Right ventricle myocardium superior (tissue), 1 donor: ENCODE measurements at places on chromosomes 7 and 10. TPM values are rescaled to one million over a fixed set of nuclear protein-coding genes. Genes with fewer than 3 reads are reported as not detected.

GRCh38 chr7:115274-115911 lies 77.0 kb upstream of the FAM20C start:
- DNase-seq = no peak

- DNase-seq = no peak
Measured at GRCh38 chr7:1236132-1236661, 3.5 kb downstream of the UNCX start.

- DNase-seq = no peak
Measured at GRCh38 chr7:25863729-25864110, 288.3 kb upstream of the NFE2L3 start.

- DNase-seq = no peak
Measured at GRCh38 chr7:79494046-79494445, 40.6 kb upstream of the MAGI2 start.

DNA sequence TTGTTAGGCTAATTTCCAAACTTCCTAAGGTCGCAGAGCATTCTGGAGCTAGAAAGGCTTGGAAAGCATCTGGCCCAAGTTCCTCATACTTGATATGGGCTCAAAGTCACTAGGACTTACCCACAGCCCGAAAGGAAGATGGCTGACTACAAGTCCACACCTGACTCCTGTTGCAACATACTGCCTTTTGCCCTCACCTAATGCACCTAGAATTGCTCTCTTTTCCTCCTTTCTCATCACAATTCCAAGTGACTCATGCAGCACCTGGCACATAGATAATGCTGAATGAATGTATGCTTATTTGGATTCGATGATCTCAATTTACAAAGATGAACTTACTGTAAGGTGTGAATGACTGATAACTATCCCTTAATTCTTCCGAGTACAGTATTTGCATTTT lies 131.5 kb downstream of the SORBS1 start:
- DNase-seq = no peak

GRCh38 chr10:49076741-49077521 lies 38.4 kb downstream of the VSTM4 start:
- no peak for DNase-seq

DNA sequence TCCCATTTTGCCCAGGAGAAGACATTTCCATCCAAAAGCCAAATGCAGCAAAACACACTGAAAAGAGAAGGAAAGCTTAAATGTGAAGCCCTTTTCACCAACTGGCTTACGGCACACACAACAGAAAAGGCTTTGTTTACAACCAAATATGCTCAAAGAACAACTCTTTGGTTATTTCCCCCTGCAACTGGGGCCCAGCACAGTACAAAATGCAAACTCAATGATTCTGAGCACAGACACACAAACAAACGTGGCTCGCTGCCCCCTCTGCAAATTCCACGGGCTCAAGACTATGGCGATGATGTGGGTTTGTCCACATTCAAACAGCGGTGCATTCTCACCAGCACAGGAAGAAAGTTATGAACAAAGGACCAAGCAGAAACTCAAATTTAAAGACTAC lies 5.3 kb downstream of the CPXM2 start:
- DNase-seq = no peak

- DNase-seq = peak; percentile 54
Measured at GRCh38 chr10:126049759-126050700, 153.7 kb downstream of the FANK1 start.

- no peak for DNase-seq
Measured at GRCh38 chr10:87656431-87657072, 3.1 kb upstream of the PAPSS2 start.

DNA sequence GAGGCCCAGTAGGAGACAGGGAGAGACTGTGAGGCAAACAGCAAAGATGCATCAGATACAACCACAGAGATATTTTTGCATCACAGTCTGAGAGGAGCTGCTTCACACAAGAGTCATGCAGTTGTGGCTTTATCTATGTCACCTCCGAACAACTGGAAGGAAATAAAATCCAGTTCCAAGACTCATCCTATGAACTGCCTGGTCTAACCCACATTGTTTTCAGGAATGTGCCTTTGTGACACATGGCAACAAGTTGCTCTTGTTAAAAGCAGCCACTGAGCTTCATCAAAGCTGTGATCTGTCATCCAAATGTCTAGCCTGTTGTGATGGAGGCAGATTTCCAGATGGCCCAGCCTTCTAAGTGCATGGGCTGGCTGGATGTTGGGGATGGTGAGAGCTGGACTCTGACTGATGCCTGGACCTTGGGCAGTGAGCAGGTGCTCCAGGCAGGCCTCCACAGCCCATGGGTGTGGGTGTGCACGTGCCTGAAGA lies 255.0 kb downstream of the BMPER start:
- no peak for DNase-seq

GRCh38 chr7:67364441-67365017 lies 367.9 kb downstream of the TYW1 start:
- no peak for DNase-seq

GRCh38 chr7:4613846-4614548 lies 68.1 kb upstream of the FOXK1 start:
- no peak for DNase-seq

DNA sequence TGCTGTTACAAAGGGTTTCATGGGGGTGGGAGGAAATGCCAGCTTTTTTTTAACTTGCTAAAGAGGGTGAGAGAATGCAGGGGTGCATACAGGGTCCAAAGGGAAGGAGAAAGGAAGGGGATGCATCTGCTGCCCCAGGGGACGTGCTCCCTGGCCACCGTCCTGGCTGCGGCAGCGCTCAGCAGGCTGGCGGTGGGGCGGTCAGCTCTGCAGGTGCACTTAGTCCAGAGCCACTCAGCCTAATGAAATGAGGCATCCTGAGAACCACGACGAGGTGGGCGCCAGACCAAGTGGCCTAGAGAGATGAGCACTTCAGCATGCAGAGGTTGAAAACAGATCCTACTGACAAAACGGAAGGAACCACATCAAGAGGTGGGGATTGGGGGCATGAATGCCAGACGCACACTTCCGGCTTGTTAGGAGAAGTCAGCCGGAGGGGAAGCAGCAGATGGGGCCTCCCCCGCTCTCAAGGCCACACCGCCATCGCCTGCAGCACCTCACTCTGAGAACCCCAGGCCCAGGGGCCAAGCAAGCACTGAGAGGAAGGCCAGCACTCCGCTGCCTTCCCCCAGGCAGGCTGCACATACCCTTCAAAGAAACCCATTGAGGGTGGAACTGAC lies 94.5 kb downstream of the MAD1L1 start:
- DNase-seq = peak; percentile 61

DNA sequence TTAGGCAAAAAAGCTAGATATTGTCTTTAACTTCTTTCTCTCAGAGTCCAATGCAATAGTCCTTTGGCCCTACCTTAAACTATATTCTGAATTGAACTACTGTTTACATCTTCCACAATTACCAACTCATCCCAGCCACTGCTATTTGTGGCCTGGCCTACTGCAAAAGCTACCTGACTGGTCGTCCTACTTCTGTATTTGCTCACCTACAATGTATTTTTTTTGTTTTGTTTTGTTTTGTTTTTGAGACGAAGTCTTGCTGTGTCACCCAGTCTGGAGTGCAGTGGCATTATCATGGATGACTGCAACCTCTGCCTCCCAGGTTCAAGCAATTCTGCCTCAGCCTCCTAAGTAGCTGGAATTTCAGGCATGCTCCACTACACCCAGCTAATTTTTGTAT lies 51.2 kb downstream of the ARL4A start:
- DNase-seq = no peak

GRCh38 chr10:37680243-37680683 lies 177.1 kb downstream of the ZNF248 start:
- DNase-seq = no peak

- no peak for DNase-seq
Measured at GRCh38 chr10:6045314-6045848, 16.8 kb downstream of the IL2RA start.

- DNase-seq = peak; percentile 81
Measured at GRCh38 chr10:118241229-118242137, 100.6 kb downstream of the FAM204A start.

- no peak for DNase-seq
Measured at GRCh38 chr7:129665013-129665401, 53.5 kb downstream of the NRF1 start.

- no peak for DNase-seq
Measured at GRCh38 chr7:158498443-158499081, 89.1 kb downstream of the PTPRN2 start.

- no peak for DNase-seq
Measured at GRCh38 chr7:20441346-20441745, 110.6 kb downstream of the ITGB8 start.

The SVIL gene
- total RNA-seq = 298 TPM

The ZSWIM8 gene
- total RNA-seq = 40.3 TPM

The ASIC3 gene
- total RNA-seq = 6.5 TPM

The ZCWPW1 gene
- total RNA-seq = 5.4 TPM

The KEL gene
- total RNA-seq = 0.43 TPM

The NPSR1 gene
- not detected for total RNA-seq

The CHST3 gene
- total RNA-seq = 15.4 TPM

The TRPV5 gene
- not detected for total RNA-seq

The LEP gene
- 0.86 TPM for total RNA-seq

The CCDC172 gene
- not detected for total RNA-seq
